ENCODE measurements at places on chromosomes 4 and X. TPM values are rescaled to one million over a fixed set of nuclear protein-coding genes. Genes with fewer than 3 reads are reported as not detected.
A peak's percentile ranks its signal among the peaks of the same experiment; 100 is the strongest.

GRCh38 chr4:826508-827208 is 729 bp upstream of the CPLX1 start:
- DNase-seq: no peak

GRCh38 chrX:17566740-17567139 is 170.6 kb upstream of the SCML1 start:
- no peak for DNase-seq

- no peak for DNase-seq
Measured at GRCh38 chr4:87015416-87015815, 80.6 kb downstream of the AFF1 start.

GRCh38 chr4:158535130-158535614 is 13.5 kb downstream of the RXFP1 start:
- DNase-seq: no peak

- no peak for DNase-seq
Measured at GRCh38 chr4:7887436-7887835, 52.2 kb downstream of the AFAP1 start.

DNA sequence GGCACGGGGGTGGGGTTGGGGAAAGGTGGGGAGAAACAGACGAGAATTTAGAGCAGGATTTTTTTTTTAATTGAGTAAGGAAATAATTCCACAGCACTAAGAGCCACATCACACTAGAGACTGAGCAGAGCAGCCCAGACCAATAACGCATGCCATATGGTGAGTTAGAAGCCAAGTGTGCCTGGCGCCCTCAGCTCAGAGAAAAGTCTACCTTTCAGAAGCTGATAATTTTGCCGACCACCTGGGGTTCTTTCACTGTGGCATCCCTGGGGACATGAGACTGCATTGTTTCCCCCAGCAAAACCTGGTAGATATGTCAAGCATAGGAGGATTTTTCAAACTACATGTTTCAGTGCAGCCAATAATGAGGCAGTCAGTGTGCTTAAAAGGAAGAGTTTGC is 516.8 kb downstream of the SMARCA1 start:
- no peak for DNase-seq

DNA sequence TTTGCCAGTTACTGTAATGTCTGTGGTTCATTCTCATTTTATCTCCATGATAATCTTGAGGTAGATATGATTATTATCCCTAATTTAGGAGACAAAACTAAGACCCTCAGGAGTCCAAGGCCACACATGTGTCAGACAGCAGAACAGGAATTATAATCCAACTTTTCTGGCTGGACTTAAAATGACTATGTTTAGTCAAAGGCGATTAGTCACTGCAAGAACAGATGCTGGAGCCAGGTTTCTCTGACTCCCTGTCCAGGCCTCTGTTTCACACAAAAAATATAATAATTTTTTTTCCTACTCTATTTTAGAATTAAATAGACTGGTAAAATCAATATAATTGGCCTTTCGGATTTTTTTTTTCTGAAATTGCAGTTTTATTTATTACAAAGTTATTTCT is 56.7 kb upstream of the TMEM131L start:
- DNase-seq: no peak

DNA sequence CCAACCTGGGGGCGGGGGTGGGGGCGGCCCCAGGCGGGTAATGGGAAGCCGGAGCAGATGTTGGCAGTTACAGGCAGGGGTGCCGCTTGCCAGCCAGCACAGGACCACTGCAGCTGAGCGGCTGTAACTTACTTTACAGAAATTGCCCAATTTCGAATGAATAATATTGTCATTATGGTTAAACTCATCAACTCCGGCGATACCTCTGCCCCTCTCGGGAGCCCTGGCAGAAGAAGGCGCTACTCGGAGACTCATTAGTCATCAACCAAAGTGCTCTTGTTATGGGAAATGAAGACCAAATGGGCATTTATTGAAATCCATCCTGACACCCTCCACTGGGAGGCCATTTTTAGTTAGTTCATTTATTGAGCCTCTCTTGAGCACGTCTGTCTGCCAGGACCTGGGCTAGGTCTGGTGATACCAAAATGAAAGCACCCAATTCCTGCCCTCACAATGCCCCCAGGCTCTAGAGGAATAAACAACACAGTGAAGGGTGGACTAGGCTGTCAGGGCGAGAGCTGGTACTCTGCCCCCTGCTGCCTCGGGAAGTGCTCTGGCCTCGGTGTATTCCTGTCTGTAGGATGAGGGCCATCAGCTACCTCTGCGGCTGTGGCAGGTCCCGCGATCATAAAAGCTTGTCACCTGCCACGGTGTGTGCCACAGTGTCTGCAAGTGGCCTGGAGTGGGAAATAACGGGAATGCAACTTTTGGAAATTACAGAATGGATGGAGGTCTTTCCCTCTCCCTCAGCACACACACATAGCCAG is 159.1 kb upstream of the PSAPL1 start:
- no peak for DNase-seq

DNA sequence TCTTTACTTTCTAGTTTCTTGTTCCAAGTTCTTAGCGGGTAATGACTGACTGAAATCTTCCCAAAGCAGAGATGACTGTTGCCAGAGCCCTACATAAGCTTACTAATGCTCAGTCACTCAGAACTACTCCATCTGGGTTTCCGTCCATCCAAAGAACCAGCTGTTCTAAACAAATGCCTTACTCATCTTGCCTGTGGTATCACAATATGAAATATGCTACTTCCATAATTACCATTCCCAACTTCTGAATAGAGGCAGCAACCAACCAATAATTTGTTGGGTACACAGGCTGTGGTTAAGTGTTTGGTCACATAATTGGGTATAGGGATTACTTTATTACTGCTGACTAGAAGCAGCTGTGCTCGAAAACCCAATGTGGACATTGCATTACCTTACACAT is 930.2 kb upstream of the DIAPH2 start:
- DNase-seq: no peak

- no peak for DNase-seq
Measured at GRCh38 chr4:52057196-52057595, 6.1 kb downstream of the SPATA18 start.

DNA sequence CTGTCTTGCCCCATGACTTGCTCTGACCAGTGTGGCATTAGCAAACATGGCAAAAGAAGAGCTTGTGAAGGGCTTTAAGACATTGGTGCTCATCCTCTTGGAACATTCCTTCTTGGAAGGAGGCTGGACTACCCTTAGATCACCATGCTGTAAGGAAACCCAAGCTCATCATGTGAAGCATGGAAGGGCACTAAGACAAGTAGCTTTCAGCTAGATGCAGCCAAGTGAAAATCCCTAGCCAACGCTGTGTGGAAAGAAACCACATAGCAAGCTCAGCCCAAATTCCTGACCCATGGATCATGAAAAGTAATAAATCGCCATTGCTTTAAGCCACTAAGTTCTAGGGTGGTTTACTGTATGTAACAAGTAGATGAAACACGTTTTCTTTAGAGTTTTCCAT is 12.4 kb upstream of the PACRGL start:
- no peak for DNase-seq

- DNase-seq: no peak
Measured at GRCh38 chr4:22637306-22637705, 55.4 kb upstream of the GBA3 start.

DNA sequence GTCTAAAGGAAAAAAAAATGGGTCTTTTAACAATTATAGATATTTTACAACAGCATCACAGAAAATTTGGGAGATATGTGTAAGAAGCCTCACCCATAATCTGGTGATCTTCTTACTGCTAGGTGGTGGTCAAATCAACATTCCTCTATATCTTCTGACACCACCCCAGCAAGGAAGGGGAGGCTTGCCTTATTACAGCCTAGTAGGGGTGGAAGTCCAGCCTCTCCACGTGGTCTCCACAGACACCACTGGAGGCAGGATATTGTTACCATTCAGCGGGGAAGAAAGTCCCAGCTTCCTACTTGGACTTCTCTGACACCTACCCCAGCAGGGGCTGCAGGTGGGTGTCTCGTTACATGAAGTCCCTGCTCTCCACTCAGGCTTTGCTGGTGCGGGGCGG is 28.7 kb downstream of the PRPS1 start:
- DNase-seq: no peak

DNA sequence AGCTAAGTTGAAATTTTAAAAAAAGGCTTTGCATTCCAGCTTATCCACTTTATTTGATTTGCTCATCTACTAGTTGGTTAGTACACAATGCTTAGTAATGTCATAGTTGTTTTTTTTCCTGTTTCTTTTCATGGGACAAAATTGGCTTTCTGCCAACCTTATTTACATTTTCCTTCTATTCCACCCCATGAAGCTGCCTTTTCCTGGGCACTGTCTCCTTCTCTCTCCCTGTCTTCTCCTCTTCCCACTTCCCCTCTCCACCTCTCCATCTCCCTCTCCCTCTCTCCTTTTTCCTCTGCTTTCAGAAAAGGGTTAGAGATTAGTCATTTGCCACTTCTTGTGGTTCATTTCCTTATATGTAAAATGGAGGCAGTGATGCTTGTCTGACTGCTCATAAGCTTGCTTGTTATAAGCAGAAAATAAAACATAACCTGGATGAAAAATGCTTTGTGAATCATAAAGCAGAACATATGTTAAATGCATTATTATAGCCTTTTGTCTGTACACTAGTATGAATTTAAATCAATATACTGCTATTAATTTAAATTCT is 181.9 kb downstream of the CEP135 start:
- DNase-seq: no peak

- no peak for DNase-seq
Measured at GRCh38 chrX:38570396-38570795, 9.1 kb downstream of the TSPAN7 start.

DNA sequence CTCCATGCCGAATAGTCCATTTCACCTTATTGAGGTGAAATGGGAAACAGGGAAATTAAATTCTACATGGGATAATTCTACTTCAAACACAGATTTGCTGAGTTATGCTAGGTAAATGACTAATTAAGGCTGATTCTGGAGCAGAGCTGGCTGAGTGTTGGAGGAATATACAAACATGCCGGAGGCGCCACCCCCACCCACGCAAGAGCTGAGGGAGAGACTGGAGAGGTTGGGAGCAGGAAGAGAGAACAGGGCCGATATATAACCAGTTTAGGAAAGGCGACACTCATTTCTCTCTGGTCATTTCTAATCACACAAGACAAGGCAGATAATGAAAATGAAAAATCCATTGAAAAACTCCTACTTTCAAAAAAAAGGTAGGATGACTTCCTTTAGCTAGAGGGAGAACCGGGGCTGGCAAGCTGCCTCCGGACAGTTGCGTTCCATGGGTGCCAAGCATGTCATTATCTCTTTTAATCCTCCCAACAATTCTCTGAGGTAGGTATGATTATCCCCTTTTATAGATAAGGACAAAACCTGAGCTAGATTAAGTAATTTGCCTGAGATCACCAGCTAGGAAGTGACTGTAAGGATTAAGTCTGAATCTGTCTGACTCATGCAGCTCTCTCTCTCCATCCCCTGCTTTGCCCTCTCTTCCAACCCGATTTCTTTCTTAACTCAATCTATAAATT is 27.6 kb upstream of the CFAP299 start:
- DNase-seq: no peak

DNA sequence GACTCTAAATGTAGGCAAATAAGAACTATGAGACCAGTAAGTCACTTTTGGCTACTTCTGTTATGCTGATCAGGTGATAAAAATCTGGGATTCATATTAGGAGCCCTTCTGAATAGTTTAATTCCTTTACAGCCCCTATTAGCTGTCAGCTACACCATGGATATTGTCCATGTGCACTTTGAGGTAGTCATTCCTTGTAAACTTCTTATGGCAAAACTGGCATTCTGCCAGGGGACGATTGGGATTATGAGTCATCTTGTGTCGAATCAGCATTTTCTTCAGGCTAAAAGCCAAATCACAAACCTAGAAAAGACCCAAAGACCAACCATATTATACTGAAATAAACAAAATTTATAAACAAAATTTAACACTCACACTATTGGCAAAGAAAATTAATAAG is 227.6 kb downstream of the PRDM5 start:
- DNase-seq: no peak

- no peak for DNase-seq
Measured at GRCh38 chrX:72468607-72469006, 104.0 kb downstream of the HDAC8 start.

GRCh38 chr4:153117554-153117953 is 86.7 kb upstream of the TRIM2 start:
- no peak for DNase-seq

- DNase-seq: no peak
Measured at GRCh38 chr4:147823130-147823529, 91.2 kb downstream of the ARHGAP10 start.

- DNase-seq: no peak
Measured at GRCh38 chr4:118265312-118266144, 87.3 kb downstream of the PRSS12 start.

- peak; percentile 30 for DNase-seq
Measured at GRCh38 chr4:153771046-153771445, 11.2 kb upstream of the RNF175 start.

GRCh38 chr4:168794881-168795280 is 215.2 kb downstream of the CBR4 start:
- DNase-seq: no peak

DNA sequence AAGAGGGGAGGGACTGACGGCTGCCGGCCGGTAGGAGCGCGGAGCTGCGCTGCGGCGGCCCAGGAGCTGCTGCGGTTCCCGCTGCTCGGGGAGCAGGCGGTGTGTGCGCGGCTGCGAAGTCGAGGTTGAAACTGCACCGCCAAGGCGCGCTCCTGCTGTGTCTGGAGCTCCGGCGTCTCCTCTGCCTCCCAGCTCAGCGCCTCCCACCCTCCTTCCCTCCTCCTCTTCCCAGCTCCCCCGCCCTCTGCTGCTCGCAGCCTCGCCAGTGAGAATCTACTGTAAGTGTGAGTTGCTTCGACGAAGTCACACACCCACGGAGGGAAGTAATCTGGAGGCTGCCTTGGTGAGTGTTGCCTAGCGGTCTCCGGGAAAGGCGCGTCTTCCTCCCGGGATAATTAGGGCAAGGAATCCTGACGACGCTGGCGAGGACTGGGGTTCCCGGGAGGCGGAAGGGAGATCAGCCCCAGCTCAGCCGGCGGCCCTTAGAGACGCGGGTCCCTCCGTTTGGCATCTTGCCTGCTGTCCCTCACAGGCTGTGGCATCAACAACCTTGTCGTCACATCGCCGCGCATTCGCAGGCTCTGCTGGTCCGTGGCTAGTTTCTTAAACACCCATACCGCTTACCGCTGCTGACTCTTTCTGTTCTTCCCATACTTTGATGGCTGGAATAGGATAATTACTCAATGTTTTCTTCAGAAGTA is at the start of gene EPHA5:
EPHA5 (minus strand) TSS at position 159 of the 701 bp plus-strand sequence. CDS start 747 bp downstream, outside the sequence.
- DNase-seq: peak; percentile 48

ADGRA3 gene
- total RNA-seq: 13.7 TPM

PPP4R3C gene
- total RNA-seq: not detected

F9 gene
- total RNA-seq: not detected

MAGEA2 gene
- not detected for total RNA-seq

MMRN1 gene
- total RNA-seq: 31.0 TPM

OTC gene
- not detected for total RNA-seq

PHKA1 gene
- total RNA-seq: 4.8 TPM

ASMT gene
- not detected for total RNA-seq

POU4F2 gene
- total RNA-seq: not detected

MAOB gene
- under 0.01 TPM for total RNA-seq

SSX4B gene
- total RNA-seq: not detected

MND1 gene
- total RNA-seq: 0.54 TPM

GABRE gene
- under 0.01 TPM for total RNA-seq

MAOA gene
- 0.54 TPM for total RNA-seq
